ENCODE measurements at places on chromosomes 16 and 17.

- DNase-seq, result peak; percentile 42
Measured at GRCh38 chr16:82585675-82586074, 41.1 kb upstream of the CDH13 start.

DNA sequence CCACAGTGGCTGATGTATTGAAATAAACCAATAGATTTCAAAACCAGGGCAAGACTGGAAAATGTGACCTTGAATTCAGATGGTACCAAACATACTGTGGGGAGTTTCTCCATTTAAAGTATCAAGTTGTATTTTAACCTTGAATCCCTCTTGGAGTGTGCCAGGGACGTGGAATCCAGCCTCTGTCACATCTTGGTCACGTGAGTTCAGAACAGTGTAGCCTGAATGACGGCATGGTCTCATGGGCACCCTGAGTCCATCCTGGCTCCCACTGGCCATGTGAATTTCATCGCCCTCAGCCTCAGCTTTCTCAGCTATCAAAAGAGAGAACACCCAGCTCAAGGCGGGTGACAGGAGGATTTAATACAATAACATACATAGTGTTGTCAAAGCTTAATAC lies 6.8 kb downstream of the ZNF771 start:
- no peak for DNase-seq

DNA sequence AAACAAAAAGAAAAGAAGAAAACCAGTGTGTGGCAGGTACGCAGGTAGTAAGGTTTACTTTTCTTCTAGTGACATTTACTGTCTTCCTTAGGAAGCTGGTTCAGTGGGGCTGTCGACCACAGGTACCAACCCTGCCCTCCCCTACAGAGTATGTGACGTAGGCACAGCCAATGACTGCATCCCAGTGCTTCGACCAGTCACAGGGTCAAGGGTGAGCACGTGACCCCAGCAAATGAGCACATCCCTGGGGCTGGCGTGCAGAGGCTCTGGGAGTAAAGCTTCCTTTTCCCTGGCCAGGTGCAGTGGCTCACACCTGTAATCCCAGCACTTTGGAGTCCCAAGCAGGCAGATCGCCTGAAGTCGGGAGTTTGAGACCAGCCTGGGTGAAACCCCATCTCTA lies 38.9 kb upstream of the PLCG2 start:
- no peak for DNase-seq

DNA sequence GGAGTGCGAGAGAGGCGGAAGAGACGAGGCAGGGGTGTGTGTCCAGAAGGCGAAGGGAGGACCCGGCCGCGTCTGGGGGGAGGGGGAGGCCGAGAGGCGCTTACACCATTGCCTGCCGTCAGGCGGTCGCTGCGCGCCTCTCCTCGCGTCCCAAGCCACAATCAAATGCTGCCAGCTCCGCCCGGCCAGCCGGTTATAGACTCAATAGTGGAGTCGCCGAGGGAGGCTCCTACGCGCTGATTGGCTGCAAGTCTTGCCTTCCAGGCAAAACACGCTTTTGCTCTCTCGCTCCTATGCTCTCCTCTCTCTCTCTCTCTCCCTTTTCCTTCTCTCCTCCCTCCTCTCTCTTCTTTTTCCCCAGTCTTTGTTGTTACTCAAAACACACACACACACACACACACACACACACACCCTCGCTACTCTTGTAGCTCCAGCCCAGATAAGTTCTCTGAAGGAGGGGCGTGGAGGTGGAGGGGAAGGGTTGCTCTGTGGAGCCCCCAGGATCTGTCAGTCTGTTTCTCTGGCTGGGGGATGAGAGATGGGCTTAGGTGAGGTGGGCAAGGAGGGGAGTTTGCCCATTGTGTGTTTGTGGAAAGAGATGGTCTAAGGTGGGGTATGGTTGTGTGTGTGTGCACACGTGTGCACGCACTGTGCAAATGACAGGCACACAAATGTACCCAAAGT lies at the start of gene DLX3:
TSS of gene DLX3 (minus strand) at position 170 of the 684 bp plus-strand sequence. CDS start 226 bp downstream, outside the sequence.
- DNase-seq, result peak; percentile 37

DNA sequence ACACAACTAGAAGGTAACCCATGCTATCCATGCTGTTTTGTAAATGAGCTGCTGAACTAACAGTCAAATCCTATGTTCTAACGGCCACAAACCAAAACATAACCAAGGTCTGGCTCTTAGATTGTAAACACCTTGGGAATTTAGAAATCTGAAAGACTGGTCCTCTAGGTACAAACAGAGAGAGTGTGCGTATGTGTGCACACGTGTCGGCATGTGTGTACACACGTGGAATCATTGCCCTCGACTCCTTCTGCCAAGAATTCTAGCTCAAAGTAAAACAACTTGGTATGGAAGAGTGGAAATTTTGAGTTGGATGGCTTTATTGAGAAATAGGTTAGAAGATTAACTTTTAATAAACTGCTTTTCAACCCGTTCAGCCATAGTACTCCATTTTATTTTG lies 18.1 kb upstream of the GHDC start:
- DNase-seq, result no peak

GRCh38 chr17:46942441-46943217 lies 19.7 kb downstream of the GOSR2 start:
- no peak for DNase-seq
